Vagina (tissue), 2 donors: ENCODE measurements at places on chromosomes 1 and 21.

DNA sequence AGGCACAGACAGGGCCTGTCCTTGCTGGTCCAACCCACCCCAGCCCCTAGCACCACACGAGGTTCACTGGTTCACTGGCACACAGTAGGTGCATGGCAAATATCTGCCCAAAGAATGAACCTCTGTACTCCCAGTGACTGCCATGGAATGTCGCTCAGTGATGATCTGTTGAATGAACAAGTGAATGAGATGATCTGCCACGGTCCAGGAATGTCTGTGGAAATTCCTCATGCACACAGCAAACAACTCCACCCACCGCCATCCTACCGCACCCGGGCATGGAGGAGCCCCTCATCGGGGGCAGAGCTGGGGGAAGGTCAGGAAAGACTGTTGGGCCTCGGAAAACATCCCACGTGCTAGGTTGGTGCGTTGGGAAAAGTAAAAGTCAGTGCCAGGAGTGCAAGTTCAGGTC lies 1.7 kb downstream of the HSPG2 start:
- DNase-seq, result no peak

DNA sequence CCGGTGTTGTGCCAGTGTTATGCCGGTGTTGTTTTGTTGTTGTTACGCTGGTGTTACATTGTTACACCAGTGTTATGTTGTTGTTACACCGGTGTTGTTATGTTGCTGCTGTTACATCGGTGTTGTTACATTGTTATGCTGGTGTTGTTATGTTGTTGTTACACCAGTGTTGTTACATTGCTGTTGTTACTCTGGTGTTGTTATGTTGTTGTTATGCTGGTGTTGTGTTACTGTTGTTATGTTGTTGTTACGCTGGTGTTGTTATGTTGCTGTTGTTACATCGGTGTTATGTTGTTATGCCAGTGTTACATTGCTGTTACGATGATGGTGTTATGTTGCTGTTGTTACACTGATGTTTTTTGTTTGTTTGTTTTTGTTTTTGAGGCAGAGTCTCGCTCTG lies 24.1 kb downstream of the H6PD start:
- no peak for DNase-seq

DNA sequence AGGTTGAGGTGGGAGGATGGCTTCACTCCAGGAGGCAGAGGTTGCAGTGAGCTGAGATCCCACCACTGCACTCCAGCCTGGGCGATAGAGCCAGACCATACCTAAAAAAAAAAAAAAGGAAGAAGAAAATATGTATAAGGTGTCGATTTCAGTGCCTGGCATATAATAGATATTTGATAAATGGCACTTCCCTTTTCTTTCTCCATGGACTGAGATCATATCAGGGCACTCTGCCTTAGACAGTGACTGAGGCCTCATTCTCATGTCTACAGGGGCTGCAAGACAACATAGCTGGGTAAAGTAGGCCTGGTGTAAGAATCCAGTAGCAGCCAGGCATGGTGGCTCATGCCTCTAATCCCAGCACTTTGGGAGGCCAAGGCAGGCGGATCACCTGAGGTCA lies 21.2 kb downstream of the PCAT6 start:
- DNase-seq, result no peak

DNA sequence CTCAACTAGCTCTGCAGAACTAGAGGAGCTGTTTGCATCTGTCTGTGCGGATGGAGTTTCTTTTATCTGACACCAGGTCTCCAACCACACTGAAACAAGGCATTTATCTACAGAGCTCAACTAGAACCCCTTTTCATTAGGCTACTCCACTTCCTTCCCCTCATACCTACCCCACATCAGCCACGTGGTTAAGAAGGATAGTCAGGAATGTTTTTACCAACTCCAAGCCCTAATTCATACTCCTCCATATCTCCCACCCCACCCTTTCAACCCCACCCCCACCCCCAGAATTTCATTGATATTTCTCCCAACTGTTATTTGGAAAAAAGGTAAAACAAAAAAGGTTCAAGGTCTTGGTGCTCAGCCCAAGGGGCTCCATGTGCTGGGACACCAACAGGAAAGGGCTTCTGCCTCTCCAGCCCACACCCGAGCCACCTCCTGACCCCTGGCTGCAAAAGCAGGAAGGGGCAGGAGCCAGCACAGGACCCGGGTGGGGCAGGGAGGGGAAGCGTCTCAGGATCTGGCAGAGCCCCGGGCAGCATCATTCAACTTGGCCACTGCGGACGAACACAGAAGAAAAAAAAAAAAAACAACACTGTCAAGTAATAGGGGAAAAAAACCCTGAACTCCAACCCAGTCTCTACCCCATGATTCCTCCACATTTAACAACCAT lies 7.0 kb downstream of the ENSA start:
- no peak for DNase-seq

- no peak for DNase-seq
Observed at GRCh38 chr21:41873005-41873404, 6.1 kb downstream of the PRDM15 start.

GRCh38 chr1:98468111-98468717 lies 193.3 kb upstream of the SNX7 start:
- no peak for DNase-seq

GRCh38 chr1:224503161-224504118 lies 68.8 kb upstream of the WDR26 start:
- peak; percentile 94 for DNase-seq

DNA sequence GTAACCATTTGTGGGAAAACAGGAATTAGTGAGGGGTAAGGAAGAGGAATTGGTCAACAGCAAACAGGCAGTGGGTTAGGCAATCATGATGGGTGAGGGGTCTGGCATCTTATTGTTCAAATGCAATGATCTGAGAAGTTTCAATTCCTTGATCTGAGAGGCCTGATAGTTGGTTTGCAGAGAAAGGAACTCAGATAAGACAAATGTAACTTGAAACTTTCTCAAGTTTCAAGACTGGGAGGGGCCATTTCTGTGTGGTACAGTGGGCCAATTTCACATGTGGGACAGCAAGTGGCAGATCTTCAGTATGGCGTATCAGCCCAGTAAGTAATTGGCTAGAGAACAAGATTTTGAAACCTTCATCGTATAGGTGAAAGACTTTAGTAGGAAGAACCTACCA lies 102.5 kb downstream of the XPR1 start:
- no peak for DNase-seq

- no peak for DNase-seq
Observed at GRCh38 chr1:192266645-192267044, 50.1 kb upstream of the RGS21 start.

GRCh38 chr1:100942304-100943046 lies 46.6 kb downstream of the SLC30A7 start:
- DNase-seq, result no peak

GRCh38 chr1:106680776-106681344 lies 375.6 kb upstream of the PRMT6 start:
- no peak for DNase-seq

DNA sequence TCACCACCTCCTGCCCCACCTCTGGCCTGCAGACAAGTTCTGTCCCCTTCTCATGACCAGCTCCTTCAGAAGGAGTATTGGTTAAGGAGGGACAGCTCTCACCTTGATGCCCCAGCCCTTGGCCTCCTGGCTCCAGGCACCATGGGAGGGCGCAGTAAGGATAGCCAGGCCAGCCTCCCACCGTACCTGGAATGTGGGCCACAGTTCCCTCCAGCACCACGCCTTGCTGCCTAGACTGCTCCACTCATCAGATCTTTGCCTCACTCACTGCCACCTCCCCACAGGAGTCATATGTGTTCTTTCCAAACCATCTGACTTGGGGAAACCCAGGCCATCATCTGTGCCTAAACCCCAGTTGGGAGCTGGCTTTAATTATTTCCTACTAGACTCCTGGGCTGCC lies 97.0 kb downstream of the CCDC185 start:
- DNase-seq, result no peak

DNA sequence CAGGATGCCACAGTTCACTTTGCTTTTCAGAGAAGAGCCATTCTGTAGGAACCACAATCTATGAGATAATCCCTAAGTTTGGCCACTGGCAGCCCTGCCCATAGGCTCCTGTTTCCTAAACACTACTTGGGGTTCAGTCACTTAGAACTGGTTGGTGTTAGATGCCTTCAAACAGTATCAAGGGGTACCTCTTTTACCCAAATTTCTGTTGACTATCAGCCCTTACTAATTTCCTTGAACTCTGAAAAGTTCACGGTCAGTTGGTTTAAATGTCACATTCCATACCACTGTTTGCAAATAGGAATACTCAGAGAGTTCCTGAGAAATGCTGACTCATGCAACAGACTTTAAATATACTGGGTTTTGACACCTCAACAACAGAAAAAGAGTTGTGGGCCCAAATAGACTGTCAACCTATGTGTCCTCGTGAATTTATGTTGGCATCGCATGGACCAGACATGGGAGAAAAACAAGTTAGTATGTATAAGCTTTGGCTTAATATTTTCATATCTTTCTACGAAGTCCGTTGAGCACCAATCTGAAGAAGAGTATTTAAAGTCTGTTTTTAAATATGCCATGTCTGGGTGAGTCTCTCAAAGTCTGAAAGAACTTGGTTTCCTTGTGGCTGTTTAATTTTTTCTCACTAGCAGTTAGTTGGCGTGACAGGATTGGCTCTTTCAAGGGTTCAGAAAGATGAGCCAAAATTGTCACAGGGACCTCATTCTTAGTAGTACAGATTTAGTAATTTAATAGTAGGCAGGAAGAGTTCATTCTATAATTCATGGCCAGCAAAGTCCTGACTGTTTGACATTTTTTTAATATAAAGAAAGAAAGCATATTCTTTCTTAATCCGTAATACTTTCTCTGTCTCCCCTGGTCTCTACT lies 56.5 kb upstream of the ZNF326 start:
- no peak for DNase-seq

DNA sequence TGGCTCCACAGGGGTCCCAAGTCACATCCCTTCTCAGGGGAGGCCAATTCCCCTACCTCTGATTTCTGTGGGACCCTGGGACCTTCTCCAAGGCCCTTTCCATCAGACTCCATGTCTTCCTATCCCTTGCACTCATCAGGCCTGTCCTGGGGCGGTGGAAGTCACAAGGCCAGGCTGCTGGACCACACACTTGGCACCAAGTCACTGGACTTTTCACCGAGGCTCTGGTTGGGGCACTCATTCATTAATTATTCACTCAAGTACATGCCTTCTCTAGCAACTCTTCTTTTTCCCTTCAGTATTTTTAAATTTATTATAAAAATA lies 11.2 kb upstream of the FOXO6 start:
- no peak for DNase-seq

DNA sequence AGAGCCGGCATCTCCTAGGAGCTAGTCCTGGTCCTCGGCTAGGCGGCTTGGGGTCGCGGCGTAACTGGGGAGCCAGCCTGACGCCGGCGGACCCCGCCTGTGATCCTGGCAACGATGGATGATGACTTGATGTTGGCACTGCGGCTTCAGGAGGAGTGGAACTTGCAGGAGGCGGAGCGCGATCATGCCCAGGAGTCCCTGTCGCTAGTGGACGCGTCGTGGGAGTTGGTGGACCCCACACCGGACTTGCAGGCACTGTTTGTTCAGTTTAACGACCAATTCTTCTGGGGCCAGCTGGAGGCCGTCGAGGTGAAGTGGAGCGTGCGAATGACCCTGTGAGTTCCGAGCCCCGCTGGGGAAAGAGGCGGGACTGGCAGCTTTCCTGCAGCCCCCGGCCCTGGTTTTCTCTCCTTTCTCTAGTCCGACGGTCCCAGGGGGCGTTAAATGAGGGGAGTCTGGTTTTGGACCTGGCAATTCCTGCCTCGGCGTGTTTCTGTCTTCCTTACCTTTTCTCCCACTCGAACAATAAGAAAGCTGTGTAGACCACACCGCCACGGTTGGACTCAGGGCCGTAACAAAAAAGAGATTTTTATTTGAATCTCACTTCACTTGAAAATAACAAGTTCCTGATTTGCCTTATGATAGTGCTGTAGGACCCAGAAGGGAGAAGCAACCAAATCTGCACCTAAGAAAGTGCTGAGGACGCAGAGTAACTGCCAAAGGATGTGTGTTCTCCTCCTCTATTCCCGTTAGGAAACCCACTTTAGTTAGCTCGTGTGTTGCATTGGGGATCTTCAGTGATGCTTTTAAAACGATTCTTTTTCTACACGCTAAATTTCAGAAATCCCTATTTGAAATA lies at the start of gene SPRTN:
TSS of gene SPRTN (plus strand) at position 24 of the 859 bp plus-strand sequence. CDS start at position 115, 91 bp downstream.
- DNase-seq, result peak; percentile 91

DNA sequence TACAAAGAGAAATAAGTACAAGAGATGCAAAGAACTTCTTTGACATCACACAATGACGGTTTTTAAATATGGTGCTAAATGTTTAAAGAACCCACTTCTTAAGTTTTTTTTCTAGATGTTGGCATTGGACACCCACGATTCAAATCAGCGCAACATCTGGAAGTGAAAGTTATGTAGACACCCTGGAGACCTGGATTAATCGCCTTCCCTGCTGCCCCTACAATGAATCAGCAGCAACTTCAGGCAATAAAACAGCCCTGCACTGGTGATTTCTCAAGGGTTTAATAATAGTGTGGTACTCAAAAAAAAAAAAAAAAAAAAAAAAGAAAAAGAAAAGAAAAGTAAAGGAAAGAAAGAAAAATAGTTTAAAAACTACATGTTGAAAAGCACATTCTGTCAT lies 248.3 kb downstream of the NUF2 start:
- no peak for DNase-seq

DNA sequence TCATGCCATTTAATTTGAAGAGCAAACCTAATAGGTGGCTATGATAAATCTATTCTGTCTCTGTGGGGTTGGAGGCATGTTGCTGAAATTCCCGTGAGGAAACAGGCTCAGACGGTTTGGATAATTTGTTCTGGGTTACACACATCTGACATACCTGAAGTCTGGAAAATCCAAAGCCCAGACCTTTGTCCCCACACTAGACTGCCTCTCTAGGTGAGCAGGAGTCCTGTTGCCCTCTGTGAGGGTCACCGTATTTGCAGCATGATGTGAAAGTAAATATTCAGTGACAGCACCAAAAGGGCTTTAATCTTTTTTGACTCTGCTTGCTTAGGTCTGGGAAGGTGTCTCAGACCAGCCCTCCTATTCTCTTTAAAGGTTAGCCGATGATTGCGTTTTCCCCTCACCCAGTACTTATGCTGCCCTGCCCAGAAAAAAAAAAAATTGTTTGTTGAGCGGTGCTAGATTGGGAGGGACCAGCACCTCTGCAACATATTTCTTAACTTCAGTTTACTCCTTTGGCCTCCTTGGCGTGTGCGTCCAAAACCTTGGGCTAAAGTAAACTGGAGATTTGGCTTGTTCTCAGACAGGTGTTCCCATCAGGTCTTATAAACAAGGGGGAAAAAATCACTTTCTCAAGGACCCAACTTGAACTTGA lies 67.0 kb downstream of the CACHD1 start:
- DNase-seq, result no peak

- no peak for DNase-seq
Observed at GRCh38 chr1:236343246-236343870, 50.7 kb upstream of the EDARADD start.

- no peak for DNase-seq
Observed at GRCh38 chr1:25017436-25018109, 87.5 kb upstream of the RUNX3 start.

- DNase-seq, result no peak
Observed at GRCh38 chr1:234980645-234981396, 147.8 kb downstream of the TOMM20 start.

DNA sequence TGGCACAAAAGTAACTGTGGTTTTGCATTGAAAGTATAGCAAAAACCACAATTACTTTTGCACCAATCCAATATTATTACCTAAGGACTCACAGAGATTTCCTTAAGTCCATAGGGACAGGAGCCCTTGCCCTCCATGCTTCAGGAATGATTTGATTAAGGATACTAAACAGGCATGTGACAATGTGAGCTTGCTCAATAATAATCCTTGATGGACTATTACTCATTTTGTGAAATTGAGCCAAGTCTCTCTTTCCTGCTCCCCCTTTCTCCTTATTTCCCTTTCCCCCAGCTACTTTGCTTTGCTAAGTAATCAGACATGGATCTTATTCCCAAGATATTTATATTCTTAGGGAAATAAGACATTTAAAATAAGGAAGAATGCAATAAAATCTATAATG lies 21.6 kb upstream of the RGL1 start:
- no peak for DNase-seq

- DNase-seq, result no peak
Observed at GRCh38 chr1:218930472-218931241, 243.0 kb upstream of the LYPLAL1 start.
